ENCODE measurements at places on chromosomes 1 and 21. TPM values are rescaled to one million over a fixed set of nuclear protein-coding genes. Genes with fewer than 3 reads are reported as not detected.

Gene ASB17
- not detected for total RNA-seq

DNA sequence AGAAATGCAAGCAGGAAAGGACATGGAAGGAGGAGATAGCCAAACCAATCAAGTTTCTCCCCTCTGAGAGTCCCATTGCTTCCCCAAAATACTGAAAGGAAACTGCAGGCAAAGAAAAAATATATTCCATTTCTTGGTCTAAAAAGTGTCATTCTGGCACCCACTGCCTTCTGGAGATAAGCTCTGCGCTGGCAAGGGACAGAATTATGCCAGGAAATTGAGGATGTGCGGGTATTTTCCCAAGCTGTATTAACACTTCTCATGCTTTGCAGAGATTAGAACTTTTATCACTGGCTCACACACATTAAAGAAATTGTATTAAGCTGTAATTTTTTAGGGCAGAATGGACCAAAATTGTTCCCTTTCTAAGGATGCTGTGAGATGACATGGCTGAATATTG lies 381.2 kb upstream of the DUSP10 start:
- no peak for DNase-seq

GRCh38 chr1:186188004-186188539 lies 187.0 kb downstream of the TPR start:
- DNase-seq = peak; percentile 31

DNA sequence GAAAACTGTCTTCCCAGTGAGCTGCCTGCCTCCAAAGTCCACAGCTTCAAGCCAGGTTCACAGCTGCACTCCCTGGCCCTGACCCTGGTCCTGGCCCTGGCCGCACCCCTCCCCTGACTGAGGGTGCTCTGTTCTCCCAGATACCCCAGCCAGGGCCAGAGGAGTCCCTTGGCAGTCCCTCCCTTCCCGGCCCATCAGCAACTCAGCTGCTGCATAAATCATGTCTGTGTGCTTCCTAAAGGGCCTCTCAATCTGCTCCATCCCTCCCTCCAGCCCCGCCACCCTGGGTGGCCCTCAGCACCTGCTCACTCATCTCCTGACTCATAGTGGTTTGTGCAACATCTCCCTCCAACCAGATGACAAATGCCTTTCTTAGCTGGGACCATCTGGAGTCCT lies 24.8 kb upstream of the C1orf174 start:
- DNase-seq = no peak

Gene KCNJ15
- total RNA-seq = 0.07 TPM

DNA sequence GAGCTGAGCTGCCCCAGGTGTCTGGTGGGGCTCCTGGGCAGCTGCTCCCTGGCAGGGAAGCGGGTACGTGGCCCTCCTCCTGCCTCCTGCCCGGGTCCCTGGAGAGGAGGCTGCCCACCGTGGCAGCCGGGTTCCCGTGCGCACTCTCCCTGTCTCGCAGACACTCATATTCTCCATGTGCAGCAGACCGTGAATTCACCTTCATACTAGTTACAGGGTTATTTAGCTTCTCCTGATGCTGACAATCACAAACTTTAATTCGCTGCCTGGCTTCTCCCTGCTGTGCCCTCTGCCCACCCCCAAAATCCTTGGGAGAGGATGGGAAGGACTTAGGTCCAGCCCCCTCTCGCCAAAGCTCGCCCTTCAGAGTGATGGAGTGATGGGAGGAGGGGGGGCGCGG lies 95.3 kb downstream of the CASZ1 start:
- no peak for DNase-seq

Gene NES
- total RNA-seq = not detected

GRCh38 chr1:110538921-110539320 lies 19.9 kb upstream of the KCNA10 start:
- no peak for DNase-seq
